ENCODE measurements at places on chromosomes 3 and 15. TPM values are rescaled to one million over a fixed set of nuclear protein-coding genes. Genes with fewer than 3 reads are reported as not detected.

DNA sequence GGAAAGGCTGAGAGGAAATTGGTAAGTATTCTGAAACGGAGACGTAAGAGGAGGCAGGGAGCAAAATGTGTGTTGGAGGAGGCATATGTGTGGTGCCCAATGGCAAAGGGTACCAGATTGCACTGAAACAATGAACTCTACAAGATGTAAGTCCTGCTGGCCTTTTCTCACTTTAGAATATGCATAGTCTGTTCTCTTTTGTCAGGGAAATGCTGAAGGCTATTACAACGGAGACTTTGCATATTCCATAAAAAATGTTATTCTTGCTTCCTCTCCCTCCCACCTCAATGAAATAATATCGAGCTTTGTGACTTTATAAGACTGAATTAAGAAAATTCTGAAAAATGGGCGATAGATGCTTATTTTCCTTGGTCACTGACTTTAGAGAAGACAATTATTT lies 85.9 kb downstream of the PEX5L start:
- no peak for DNase-seq

GRCh38 chr3:134822090-134822489 lies 27.0 kb downstream of the EPHB1 start:
- DNase-seq, result no peak

DNA sequence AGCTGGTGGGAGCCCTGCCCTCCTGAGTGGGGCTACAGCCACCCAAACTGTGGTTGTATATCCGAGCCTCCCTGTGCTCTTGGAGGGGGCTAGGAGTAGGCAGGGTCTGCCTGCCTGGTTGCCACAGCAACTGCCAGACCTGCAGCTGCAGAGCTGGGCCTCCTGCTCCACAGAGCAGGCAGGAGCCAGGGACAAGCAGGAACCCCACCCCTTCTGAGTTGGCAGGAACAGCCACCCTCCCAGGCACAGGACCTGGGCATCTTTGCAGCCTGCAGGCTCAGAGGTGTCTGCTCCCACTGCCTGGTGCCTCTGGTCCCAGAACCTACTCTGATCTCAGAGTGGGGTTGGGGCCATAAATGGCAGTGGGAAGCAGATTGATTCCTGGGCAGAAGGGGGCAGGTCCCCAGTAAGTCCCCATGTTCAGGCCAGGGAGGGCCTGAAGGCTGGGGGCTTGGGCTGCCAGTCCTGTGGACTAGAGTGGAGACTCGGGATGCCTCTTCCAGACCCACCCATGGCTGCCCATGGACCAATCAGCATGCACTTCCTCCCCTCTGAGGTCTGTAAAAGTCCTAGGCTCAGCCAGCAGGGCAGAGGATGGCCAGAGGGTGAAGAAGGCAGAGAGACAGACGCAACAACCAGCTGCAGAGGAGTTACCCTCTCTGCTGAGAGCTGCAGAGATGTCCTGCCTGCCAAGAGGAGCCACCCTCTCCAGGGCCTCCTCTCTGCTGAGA lies 10.3 kb upstream of the LRRC31 start:
- DNase-seq, result no peak

The CD86 gene
- 3.7 TPM for total RNA-seq

DNA sequence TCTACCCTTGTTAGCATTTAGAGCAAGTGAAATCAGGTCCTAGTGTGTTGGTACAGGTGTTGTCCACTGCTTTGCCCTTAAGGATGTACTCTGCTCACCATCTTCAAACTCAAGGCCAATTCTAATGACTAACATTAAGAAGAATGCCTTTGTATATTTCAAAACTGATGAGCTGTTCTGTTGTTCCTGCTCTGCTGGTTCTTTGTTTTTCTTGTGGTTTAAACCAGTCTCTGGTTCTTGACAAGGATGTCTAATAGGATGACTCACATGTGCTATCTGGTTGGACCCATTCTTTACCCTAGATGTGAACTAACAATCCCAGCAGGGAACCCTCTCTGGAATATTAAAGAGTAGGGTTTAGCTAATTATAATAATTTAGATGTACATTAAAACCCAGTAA lies 17.3 kb downstream of the ABHD5 start:
- DNase-seq, result no peak

The TMCO5A gene
- total RNA-seq, result not detected
